ENCODE measurements at places on chromosomes 3 and 15.

GRCh38 chr3:56829533-56829932 lies 27.8 kb upstream of the ARHGEF3 start:
- DNase-seq = no peak

DNA sequence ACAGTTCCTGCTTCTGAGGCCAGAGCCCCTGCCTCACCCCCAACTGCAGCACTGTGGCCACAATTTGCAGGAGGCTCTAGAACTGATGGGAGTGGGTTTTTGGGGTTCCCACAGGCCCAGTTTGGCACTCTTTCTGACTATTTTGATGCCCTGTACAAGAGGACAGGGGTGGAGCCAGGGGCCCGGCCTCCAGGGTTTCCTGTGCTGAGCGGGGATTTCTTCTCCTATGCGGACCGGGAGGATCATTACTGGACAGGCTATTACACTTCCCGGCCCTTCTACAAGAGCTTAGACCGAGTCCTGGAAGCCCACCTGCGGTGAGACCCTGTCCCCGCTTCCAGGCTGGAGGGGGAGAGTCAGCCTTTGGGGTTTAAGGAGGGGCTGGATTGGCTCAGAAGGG lies 6.9 kb downstream of the MAN2A2 start:
- DNase-seq = no peak

GRCh38 chr3:154125378-154126030 lies 4.3 kb downstream of the ARHGEF26 start:
- no peak for DNase-seq

DNA sequence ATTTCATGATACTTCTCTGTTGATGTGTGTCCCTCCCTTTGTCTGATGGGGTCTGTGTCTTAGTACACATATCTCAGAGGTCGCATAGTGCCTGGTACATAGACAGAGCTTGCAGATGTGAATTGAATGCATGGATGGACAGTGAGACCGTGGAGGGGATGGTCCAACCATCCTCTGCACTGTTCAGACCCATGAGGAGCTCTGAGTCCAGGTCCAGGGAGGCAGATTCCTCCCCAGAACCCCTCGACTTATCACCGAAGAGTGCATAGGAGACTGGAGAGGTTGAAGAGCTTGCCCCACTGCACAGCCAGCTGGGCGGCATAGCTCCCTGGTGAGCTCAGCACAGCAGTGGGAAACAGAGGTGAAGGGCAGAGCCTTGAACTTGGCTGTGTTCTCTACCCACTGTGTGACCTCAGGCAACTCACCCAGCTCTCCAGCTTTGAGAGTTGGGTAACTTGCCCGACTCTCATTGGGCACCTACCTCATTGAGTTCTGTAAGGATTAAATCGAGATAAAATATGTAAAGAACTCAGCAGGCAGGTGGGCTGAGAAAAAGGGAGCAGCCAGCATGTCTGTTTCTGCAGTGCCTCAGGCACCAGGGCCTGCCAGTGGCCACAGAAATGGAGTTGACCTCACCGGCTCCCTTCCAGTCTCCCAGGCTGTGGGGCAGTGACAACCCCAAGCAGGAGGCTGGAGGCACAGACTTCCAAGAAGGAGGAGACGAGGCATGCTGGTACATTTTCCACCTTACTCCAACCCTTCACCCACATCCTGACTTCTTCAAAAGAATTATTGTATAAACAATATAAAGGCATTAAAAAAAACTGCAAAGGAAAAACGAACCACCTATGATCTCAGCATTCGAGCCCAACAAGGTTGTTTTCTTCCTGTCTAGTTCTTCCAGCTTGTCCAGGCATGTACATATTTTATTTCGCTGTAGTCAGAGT lies 54.1 kb upstream of the TFRC start:
- no peak for DNase-seq

- no peak for DNase-seq
Measured at GRCh38 chr15:68808770-68809169, 11.9 kb downstream of the ANP32A start.

- no peak for DNase-seq
Measured at GRCh38 chr15:98277602-98278001, 317.1 kb downstream of the ARRDC4 start.

GRCh38 chr15:79190093-79190492 lies 92.4 kb upstream of the ANKRD34C start:
- DNase-seq = no peak

DNA sequence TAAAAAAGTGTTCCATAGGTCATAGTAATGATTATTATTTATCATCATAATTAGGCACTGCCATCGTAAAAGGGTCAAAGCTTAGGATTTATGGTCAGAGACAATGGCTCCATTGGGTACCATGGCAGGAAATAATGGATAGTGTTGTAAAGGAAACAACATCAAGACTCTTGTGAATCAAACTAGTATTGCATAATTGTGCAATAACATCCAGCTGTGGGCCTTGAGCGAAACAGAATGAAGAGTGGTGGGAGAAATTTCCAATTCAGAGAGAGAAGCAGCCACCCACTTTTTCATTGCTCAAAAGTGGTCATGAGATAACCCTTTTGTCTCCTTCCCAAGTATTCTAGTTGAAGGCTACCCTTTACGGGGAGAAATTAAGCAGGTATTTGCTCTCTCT lies 61.7 kb downstream of the ALDH1A2 start:
- no peak for DNase-seq

GRCh38 chr15:39506146-39506545 lies 74.7 kb upstream of the THBS1 start:
- DNase-seq = no peak

DNA sequence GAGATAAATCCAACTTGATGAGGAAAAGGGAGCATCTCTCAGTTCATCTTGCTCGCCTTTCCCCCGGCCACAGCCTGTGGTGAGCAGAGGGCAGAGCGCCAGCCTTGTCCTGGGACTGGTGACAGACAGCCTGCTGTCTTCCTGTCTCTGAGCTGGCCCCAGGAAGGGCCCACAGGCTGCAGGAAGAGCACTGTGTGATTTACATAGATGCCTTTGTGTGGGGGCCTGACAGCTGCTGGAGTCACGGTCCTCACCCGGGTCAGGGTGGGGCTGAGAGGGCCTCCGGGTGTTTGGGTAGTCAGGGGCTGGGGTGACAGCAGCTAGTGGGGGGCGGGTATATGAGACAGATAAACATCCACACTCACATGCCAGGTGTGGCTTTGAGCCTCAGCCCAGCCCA lies 29.3 kb downstream of the PLA2G4D start:
- DNase-seq = no peak

GRCh38 chr3:110243081-110243480 lies 828.5 kb upstream of the NECTIN3 start:
- no peak for DNase-seq

GRCh38 chr3:126375835-126376331 lies 18.7 kb upstream of the KLF15 start:
- no peak for DNase-seq

- no peak for DNase-seq
Measured at GRCh38 chr3:120683213-120683612, 1.2 kb upstream of the HGD start.

DNA sequence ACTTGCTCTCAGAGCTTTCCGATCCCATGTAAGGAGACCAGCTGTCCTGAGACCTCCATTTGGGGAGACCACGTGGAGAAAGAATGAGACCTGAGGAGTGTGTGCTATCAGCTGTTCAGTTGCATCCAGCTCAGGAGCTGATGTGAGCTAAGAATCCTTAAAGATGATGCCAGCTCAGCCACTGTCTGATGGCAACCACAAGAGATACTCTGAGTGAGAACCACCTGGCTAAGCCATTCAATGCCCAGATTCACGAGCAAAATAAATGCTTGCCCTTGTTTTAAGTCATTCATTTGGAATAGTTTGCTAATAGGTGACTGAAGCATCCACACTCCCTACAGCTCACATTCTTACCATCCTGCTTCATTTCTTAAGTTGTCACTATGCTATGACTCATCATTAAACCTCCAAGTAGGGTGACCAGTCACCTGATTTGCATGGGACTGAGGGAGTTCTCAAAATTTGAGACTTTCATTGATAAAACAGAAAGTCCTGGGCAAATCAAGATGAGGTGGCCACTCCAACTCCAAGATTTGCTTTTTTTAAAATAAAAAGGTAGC lies 56.4 kb downstream of the SPTSSB start:
- DNase-seq = no peak

GRCh38 chr15:40055576-40056293 lies 16.8 kb upstream of the SRP14 start:
- DNase-seq = no peak

GRCh38 chr15:29309139-29309538 lies 39.5 kb upstream of the NSMCE3 start:
- DNase-seq = no peak

DNA sequence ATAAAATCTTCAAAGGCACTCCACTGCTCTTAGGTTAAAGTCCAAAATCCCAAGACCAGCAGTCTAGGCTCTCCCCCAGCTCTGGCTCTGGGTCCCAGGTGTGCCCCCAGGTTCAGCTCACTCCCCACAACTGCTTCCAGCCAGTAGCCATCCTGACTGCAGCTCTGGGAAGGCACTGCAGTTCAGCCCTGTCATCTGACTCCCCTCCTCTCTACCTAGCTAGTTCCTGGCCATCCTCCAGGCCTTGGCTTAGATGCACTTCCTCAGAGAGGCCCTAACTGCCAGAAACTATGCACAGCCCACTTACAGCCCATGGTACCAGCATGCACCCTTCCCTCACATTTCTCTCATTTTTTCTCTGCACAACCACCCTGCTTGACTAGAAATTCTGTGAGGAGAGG lies 25.5 kb downstream of the TBC1D2B start:
- no peak for DNase-seq

GRCh38 chr3:60912142-60912541 lies 339.1 kb downstream of the FHIT start:
- no peak for DNase-seq

GRCh38 chr3:179189759-179190158 lies 41.6 kb downstream of the PIK3CA start:
- no peak for DNase-seq

- DNase-seq = no peak
Measured at GRCh38 chr15:40333922-40334492, 6.7 kb downstream of the CCDC9B start.

DNA sequence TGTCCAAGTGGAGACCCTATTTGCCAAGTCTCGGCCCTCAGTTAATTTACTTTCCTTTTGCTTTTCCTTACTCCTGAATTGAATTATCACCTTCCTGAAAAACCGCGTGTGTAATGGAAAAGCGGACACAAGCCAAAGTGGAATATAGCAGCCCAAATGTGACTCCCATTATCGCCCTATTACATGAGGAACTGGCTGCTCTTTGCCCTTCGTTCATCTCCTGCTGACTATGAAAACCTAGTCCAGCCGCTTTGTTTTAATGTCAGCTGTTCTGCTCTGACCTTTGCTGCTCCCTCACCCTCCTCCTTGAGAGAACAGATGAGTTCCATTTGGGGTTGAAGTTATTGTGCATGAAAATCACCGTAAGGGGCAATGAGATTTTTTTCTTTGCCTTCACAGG lies 632.7 kb upstream of the SUCLG2 start:
- no peak for DNase-seq

- no peak for DNase-seq
Measured at GRCh38 chr3:112738366-112738765, 97.4 kb upstream of the CCDC80 start.

DNA sequence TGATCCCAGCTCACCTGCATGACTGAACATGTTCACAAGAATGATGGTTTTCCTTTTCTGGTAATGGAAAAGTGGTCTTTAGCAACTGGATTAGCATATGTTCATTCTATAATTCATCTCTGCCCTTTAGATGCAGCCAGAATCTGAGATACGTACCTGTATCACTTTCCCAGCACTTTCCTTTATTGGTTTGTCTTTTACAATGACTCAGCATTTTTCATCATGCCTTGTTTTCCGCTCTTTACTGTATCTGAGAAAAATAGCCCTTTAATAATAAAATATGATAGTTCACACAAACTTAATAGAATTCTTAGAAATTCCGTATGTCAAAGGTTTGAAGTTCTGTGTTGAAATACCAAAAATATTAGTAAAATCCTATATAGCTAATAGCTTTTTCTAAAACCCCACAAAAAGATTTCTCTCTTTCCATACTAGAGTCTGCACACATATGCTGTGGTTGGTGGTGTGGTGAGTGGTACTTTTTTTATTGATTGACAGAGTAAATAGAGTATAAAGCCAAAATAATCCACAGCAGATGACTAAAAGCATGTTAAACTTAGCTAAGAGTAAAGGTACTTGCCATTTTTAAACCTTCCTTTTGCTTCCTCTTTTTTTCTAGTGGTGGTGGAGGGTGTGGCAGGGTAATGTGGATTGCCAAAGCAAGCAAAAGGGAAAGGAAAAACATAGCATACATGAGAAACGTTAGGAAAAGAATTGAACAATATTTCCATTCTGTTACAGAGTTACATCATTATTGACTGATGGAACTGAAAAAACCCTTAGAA lies 328.9 kb upstream of the RBMS3 start:
- no peak for DNase-seq

DNA sequence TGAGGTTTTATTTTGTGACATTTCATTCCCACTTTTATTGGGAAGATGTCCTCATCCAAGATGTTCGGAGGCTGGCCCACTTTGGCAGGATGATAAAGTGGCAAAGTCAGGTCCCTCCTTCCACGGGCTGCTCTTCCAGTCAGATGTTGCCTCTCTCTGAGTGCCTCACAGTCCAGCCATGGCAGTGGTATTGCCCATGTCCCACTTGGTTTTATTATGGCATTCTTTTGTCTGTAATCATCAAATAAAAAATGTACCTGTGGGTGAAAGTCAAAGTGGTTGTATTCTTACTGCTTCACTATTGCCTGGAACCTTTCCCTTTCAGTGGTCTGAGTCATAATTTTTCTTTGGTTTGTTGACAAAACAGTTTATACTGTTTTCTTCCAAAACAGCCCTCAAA lies 20.2 kb downstream of the ARNT2 start:
- DNase-seq = no peak

DNA sequence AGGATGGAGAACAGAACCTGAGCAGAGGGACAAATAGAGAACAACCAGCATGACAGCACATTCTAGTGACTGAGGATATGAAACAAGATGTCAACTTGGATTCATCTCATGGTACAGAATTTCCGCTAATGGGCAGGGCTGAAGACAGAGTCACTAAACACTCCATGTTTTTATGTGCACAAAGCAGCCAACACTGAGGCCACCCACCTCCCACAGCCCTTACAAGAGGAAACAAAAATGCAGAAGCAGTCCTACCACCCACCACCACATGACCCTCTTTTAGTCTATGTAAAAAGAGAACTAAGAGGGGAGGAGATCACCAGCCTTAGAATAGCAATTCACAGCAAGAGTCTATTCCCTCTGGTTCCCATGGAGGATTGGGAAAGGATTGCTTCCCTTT lies 131.4 kb upstream of the UBE2E2 start:
- no peak for DNase-seq

- DNase-seq = no peak
Measured at GRCh38 chr3:101163554-101163953, 156.8 kb downstream of the IMPG2 start.

GRCh38 chr3:45055032-45055410 lies 28.9 kb downstream of the CLEC3B start:
- no peak for DNase-seq
